ENCODE measurements at places on chromosomes 2 and 18.

- DNase-seq, result no peak
Measured at GRCh38 chr2:71552861-71553301, 99.5 kb downstream of the DYSF start.

DNA sequence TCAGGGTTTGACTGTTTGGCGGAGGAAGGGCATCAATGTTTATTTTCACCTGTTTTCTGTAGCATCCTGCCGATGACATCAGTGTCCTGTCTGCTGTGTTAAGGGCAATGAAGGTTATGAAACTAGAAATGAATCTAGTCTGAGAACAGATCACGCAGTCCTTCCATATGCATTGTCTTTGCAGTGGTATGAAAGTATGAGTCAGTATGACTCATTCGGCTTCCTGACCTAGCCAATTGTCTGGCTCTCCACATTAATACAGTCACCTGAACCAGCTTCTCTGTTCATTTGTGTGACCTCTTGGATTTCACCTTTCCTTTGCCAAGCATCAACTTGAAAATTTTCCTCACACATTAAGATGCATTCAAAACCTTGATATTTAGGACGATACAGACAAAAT, 353.8 kb downstream of the RND3 start:
- DNase-seq, result peak; percentile 93

DNA sequence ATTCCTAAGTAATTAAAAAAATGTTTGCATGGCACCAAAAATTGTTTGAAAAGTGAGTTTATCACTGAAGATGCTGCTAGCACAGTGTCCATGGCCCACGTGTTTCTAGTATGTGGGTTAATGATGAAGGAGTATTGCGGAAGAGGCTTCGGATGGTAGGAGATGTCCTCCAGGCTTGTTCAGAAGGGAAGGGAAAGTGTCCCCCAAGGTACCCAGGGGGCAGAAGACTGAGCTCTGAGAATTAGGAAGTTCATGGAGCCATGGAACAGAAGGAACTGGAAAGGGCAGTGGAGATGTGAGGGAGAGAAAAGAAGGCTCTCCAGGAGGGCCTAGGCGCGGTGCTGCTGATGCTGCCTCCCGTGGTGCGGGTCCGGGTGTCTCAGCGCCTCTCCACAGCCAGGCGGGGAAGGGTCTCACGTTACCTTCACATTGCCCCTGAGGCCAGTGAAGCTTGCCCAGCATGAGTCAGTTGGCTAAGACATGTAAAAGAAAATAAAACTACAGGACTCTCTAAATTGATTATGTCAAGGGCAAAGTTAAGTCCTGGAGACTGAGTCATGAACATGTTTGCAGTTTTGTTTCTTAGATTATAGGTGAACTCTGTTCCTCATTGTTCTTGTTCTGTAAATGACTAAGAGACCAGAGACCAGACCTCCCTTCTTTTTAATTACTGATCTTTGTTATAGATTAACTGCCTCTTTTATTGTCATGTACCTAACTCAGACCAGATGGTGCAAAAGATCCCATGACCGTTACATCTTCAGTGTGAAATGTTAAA, 89.0 kb downstream of the MTCL1 start:
- DNase-seq, result no peak

- no peak for DNase-seq
Measured at GRCh38 chr18:35268821-35269220, 21.2 kb downstream of the ZSCAN30 start.

DNA sequence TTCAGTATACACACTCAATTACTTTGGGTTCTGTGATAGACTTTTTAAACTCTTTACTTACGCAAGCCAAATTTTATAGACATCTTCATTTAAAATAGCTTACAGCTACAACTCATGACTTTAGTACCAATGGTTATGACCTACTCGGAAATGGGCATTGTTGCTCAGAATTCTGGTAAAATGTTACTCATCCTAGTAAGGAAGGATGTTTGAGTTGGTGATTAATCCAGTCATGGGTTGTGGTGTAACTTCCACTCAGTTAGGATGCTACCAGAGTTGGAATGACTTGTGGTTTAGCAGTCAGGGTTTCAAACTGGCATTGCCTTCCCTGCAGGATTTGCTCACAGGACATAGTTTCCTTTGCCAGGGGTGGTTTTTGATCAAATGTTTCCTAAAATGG, 7.4 kb upstream of the NPC1 start:
- DNase-seq, result peak; percentile 56

Measured in non-pigmented ciliary epithelial cell (primary cell).